ENCODE measurements at places on chromosomes 11 and 22.

DNA sequence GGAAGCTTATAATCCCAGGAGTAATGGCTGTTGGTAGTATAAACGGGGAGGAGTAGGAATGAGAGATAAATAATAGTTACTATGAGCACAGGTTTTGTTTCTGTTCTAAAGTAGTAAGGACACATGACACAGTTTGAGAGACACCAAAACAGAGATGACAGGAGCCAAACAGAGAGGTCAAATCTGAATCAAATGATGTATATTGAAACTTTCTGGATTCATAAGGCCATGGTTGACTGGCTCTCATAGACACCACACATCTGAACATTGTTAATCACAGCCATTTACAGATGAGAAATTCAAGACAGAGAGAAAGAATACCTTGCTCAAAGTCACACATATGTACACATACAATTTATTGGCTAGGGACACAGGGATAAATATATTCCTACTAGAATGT is 63.4 kb upstream of the UCP3 start:
- no peak for DNase-seq

- peak; percentile 97 for DNase-seq
These were observed 195.4 kb upstream of the ARHGAP20 start for GRCh38 chr11:110907629-110908028.

- DNase-seq, result no peak
These were observed 67.1 kb downstream of the PARVB start for GRCh38 chr22:44091021-44091721.

GRCh38 chr11:121435551-121436511 is 16.3 kb upstream of the SORL1 start:
- no peak for DNase-seq

DNA sequence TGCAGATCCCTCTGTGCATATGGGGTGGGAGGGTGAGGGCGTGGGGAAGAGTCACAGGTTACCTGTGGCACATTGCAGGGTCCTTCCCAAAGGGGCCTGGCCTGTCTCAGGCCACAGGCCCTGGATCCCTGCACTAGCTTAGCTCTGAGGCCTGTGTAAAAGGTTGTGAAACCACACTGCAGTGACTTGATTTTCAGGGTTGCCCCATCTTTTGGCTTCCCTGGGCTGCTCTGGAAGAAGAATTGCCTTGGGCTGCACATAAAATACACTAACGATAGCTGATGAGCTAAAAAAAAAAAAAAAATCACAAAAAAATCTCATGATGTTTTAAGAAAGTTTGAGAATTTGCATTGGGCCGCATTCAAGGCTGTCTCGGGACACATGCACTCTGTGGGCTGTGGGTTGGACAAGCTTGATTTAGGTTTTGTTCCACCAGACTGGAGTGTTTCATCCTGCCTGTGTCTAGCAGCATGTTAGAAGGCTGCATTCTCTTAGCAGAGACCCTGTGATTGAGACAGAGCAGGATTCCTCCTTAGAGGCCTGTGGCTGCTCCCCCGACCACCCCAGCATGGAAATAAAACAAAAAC is 35.9 kb upstream of the TREH start:
- DNase-seq, result no peak

GRCh38 chr11:95727620-95728019 is 62.0 kb downstream of the FAM76B start:
- DNase-seq, result no peak

- DNase-seq, result peak; percentile 51
These were observed 71.2 kb downstream of the PIWIL4 start for GRCh38 chr11:94638301-94638901.

DNA sequence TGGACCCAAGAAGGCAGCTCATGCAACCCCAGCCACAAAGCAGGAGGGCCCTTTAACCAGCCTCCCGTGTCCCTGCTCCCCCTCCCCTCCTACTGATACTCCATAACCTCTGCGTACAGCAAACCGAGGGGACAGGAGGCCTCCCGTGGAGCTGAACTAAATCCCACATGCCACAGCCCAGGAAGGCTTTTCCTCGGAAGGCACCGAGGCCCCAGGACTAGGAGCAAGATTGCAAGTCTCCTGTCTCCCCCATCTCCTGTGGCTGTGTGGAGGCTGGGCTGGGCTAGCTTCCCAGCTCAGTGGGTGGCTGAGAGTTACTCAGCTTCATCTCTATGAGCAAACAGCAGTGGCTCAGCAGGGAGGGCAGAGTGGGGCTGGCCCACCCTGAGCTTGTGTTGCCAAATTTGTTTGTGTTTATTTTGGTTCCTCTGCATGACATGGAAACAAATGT is 62.7 kb upstream of the NECTIN1 start:
- peak; percentile 90 for DNase-seq

DNA sequence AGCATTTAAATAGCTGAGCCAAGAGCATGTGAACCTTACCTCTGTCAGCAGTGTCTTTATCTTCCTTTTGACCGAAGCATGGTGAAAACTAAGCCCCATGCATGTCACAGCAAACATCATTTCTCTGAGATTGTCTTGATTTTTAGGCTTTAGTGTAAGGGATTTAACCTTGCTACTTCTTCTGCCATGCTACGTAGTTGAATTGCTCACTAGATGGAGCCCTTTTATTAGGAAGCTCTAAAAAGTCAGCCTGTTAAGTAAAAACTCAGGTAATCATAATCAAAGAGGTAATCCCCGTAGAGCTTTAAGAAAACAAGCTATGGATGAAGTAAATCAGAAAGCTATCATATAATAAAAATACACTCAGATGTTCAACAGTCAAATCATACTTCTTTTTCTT is 149.5 kb downstream of the PGR start:
- DNase-seq, result no peak

GRCh38 chr11:1763336-1763795 is 361 bp downstream of the CTSD start:
- no peak for DNase-seq

DNA sequence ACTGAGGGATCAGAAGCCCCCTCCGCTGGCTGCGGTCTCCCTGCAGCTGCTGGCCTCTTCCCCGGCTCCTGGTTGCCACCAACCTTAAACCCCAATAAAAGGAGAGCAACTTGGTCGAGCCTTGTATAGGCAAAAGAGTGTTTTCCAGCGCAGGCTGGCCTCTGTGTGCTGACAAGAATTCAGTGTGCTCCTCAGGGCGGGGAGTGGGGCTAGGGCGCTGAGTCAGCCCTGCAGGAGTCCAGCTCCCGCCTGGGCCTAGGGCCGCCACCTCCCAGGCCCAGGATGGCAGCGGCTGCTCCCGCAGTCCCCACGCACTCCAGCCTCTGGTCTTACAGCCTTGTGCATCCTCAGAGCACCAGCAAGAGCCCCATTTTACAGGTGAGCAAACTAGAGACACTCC is at the start of gene SHISAL1:
Gene SHISAL1 (minus strand): TSS at position 186 of the 400 bp plus-strand sequence. CDS start 12,006 bp downstream, outside the sequence.
- DNase-seq, result no peak

GRCh38 chr11:16924462-16924825 is 89.8 kb downstream of the PLEKHA7 start:
- DNase-seq, result no peak

DNA sequence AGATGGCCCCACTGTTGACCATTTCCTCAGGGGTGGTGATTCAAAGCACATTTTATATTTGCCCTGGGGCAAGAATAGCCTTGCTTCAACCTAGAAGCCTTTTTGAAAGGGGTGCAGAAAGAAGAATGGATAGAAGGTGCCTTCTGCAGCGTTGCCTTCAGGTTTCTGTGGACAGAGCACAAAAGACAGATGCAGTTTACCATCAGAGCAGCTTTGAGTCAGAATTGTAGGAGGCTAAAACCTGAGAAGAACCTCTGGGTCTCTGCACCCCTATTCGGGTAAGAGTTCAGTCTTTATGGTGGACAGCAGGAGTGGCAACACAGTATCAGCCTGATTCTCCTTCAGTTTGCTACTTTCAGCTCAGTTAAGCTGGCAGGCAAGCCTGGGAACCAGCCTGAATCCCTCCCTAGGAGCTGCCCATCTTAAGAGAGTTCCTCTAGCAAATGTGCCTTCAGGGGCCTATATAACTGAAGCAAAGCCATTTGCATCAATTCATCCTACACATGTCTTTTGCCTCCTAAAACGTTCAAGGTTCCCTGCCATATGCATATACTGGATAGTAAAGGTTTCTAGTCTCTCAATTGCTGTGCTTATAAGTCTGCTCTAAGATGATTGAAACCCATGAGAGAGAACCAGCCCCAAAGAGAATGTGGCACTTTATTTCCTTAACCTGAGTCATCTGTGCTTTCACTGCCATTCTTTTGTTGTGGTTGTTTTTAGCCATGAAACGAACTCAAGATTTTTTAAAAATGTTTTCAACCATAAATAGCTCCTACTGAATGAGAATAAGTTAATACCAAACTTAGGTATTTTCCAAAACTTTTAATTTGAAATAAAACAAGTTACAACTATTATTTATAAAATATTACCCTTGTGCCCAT is 123.0 kb downstream of the TRIM44 start:
- no peak for DNase-seq

DNA sequence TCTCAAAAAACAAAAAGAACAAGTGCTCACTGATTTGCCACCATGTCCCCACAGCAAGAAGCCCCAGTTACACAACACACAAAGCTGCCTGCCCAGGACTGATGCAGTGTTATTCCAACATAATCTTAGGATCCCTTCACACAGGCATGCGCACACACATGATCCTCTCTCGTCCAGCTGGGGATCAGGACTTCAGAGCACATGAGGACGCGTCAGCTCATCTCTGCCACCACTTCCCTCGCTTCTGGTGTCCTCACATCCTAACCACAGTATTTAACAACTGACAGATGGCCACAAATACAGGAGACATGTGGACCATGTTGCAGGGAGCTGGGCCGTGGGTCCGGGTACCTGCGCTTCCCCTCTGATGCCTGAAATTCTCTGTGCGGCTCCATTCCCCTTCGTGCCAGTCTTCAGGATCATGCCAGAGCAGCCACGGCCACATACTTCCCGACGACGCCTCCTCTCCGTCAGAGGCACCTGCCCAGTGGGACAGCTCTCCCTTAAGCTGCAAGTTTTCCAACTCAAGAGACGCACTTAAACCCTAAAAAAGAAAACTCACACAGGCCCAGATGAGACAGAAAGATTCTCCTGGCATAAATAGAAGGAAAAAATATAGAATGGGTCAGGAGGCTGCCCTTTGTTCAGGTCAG is 68.3 kb downstream of the PACSIN2 start:
- no peak for DNase-seq

DNA sequence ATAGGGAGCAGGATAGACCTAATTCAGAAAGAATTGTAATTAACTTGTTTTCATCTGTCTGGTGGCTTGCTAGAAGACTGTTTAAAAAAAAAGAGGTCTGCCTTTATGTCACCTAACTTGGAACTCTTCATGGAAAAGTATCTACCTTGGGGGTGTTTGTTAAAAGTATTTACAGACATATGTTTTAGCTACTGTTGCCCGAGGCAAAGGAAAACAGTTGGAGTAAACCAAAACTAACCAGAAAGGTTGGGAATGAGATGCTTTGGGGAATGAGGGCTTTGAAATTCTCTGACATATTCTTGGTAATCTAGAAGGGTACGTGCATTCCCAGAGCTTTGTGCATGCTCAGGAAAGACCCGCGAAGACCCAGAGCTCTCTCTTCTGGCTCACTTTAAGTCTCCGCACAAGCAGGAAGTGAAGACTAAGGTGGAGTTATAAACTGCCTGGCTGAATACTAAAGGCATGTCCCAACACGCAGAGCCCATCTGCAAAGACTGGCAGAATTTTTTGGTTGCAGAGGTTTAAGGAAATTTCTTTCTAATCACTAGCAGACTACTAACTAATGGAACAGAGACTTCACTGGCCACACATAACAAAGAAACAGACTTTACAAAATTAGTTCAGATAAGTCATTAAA is 33.2 kb downstream of the HIKESHI start:
- no peak for DNase-seq

GRCh38 chr11:71525188-71525937 is 1.7 kb upstream of the KRTAP5-7 start:
- DNase-seq, result no peak

GRCh38 chr11:1597331-1597993 is 632 bp downstream of the KRTAP5-2 start:
- no peak for DNase-seq

DNA sequence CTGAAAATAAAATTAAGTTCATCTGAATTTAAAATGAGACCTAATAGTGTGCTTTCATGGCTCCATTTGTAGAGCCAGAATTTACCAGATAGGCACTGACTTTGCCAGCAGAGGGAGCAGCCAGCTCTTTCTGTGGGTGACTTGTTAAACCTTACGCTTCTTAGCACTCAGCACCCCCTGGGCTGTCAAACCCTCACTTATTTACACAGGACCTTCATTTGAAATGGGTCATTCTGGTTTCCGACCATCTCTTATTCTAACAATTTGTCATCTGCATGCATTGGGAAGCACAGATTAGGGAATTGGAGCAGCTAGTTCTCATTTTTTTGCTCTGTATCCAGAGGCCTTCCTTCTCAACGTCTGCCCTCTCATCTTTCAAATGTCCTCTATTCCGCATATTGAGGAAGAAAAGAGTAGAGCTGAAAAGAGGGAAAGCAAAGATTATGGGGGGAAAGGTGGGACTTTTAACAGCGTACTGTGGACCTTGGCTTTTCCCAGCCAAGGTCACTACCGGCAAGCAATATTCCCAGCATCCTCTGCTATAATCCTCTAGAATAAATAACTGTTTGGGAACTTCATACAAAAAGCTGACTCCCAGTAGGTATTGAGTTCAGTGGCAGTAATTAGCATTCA is 3.1 kb downstream of the ASRGL1 start:
- peak; percentile 30 for DNase-seq

- DNase-seq, result peak; percentile 27
These were observed 375.9 kb downstream of the GUCY1A2 start for GRCh38 chr11:106642331-106642730.

DNA sequence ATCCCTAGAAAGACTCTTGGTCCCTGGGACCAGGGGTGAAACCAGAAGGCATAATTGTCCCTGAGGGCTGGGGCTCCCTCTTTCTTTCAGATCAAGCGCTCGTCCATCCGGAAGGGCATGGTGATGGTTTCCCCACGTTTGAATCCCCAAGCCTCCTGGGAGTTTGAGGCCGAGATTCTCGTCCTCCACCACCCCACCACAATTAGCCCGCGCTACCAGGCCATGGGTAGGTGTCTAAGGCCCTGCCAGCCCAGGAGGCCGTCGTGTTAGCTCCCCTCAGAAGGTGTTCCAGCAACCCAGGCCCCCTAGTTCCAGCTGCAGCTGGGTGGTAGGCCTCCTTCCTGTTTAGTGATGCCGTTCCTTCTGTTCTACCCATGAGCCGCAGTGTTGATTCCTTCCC is 21.4 kb downstream of the GTPBP1 start:
- DNase-seq, result no peak
